ENCODE measurements at places on chromosomes 2 and 18.

- no peak for DNase-seq
These were observed 248.5 kb downstream of the PRKCE start for GRCh38 chr2:45899926-45900325.

DNA sequence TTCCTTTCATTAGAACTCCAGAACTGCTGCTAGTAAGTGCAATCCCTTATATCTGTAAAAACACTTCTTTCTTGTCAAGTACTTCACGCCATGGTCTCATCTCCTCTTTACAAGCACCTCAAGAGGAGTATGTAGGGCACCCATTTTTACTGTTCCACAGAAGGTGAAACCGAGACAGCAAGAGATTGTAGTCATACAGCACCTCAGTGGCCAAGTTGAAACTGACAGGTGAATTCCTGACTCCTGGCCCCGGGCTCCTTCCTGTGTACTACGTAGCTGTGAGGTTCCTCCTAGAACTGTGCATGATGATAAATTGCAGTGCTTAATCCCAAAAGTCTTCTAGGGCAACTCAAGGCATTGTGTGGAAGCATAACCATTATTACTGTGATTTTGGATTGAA is 131.5 kb upstream of the MEIS1 start:
- DNase-seq: no peak

DNA sequence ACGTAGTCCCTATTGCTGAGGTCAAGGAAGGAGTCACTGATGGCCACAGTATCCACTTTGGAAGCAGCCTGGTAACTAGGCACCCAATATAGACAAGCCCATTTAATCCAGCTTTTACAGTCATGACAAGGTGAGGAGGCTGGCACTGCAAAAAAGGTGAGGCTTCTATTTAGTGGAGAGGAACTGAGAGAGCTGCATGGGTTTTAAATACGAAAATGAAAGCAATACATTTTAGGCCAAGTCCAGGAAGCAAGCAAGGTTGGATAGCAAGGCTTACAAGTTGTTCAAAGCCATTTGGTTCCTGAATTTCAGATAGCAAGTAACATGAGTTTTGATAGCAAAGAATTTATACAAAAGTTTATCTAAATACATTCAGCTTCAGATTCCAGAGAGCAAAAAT is 80.4 kb downstream of the SGPP2 start:
- DNase-seq: no peak

GRCh38 chr2:44822174-44822573 is 119.3 kb upstream of the SIX3 start:
- no peak for DNase-seq

DNA sequence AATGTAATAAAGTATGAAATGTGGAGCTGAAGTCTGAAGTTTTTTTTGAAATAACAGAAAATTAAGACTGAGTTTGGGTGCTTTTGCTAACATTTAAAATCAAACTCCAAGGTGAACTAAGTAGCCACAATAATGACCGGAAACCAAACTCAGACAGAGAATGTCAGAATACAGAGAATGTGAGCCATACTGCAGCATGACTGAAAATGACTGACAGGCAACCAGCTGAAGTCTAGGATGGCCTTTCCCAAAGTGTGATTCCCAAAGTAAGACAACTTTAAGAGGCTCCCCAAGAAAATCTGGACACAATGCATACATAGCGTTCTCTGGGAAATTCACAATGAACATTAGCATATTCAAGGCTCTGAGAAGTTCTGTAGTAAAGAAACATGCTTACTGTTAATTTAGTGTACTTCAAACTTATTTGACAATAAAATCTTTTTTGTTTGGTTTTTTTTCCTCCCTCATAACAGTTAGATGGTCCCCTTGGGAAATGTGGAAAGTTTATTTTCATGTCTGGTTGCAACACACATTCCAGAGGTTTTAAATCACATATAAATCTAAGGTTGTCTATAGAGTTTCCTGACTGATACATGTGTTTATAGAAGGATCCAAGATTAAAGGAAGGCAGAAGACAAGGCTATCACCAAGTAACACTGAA is 28.6 kb downstream of the PLA2R1 start:
- no peak for DNase-seq

- DNase-seq: no peak
These were observed 50.4 kb upstream of the CTIF start for GRCh38 chr18:48488388-48488850.

DNA sequence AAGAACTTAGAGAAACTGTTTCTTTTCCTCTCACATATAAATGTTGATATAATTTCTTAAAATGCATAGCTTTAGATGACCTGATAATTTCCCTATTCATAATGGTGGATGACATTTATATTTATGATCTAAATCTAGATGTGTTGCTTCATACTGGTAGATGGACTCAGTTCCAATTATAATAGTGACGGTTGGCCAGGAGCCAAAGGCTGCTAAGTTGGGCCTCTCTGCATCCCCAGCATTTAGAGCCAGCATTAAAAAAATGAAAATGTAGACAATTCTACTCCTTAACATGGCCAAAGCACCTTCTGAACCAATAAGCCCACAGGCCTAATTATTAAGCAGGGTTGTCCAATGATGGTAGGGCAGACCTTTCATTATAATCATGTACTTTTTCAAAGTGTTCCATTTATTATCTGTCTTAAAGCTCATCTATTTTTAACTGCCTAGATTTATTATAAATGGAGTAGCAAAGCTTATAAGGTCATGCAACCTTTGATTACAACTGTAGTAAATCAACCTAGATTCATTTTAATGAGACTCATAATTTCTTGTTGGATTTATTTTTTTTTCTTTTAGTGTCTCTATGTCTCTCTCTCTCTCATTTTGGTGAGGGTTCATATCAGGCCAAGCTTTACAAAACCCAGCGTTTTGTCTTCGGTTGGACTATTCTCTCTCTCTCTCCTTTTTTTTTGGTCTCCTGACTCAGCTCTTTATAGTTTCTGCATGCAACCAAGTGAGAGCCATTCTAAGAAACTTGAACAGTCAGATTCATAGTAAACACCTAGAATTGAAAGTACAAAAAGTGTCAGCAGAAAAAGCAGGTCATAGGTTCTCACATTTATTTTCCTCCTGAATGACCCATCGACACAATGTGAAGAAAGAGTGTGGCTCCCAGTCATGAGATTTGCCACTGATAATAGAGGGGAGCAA is 2016.1 kb upstream of the PIK3C3 start:
- DNase-seq: no peak

DNA sequence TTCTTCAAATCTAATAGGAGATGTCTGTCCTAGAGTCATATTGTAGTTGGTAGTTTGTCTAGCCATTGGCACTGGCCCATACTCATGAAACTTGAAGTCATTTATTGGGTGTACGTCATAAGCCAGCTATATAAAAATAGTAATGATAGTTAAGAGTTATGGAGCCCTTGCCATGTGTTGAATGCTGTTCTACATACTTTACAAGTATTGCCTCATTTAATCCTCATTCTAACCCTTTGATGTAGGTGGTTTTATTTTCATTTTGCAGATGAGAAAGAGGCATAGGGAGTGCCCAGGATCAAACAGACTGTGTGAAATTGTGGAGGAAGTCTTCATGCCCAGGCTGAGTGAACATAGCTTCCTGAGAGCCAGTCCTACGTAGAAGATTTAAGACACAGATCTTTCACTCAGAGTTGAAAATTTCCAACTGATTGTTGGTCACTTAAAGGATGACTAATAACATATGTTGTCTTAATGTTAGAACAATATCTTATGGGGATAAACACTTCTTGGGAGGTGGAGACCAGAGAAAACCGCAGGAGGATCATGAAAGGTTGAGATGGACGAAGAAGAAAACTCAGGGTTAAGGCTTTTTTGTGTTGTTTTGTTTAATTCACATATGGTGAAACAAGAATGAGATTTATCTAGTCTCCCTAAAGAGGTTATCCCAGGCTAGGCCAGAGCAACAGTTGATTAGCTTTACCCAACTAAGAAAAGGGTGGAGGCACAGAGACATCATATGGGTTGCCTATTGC is 156.0 kb downstream of the CERS6 start:
- no peak for DNase-seq

- no peak for DNase-seq
These were observed 130.6 kb downstream of the ZEB2 start for GRCh38 chr2:144389151-144389929.

DNA sequence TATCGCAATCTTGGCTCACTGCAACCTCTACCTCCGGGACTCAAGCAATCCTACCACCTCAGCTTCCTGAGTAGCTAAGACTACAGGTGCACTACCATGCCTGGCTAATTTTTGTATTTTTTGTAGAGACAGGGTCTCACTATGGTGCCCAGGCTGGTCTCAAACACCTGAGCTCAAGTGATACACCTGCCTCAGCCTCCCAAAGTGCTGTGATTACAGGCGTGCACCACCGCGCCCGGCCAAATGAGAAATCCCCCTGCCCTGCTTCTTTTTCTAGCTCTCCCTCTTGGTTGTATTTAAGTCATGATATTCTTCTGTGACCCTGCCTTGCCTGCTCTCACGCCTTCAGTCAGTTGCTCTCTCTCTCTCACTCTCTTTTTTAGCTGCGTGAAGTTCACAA is 157.0 kb upstream of the SH3BP4 start:
- no peak for DNase-seq

DNA sequence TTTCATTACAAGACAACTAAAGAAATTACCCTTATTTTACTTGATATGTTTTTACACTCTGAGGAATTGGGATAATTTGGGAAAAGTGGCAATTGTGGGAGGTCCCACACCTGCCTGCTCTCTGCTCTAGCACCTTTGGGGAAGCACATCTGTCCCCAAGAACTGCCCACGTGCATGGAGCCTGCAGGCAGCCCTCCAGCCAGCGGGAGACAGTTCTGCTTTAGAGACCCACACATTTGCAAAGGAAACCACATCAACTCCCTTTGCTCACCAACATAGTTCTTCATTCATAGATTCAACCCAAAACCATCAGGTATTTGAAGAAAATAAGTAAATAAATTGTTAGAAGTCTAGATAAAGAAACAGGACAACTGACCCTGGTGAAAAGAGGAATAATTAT is 239.9 kb upstream of the ID2 start:
- no peak for DNase-seq

- no peak for DNase-seq
These were observed 136.5 kb downstream of the MAP4K4 start for GRCh38 chr2:101833890-101834523.

DNA sequence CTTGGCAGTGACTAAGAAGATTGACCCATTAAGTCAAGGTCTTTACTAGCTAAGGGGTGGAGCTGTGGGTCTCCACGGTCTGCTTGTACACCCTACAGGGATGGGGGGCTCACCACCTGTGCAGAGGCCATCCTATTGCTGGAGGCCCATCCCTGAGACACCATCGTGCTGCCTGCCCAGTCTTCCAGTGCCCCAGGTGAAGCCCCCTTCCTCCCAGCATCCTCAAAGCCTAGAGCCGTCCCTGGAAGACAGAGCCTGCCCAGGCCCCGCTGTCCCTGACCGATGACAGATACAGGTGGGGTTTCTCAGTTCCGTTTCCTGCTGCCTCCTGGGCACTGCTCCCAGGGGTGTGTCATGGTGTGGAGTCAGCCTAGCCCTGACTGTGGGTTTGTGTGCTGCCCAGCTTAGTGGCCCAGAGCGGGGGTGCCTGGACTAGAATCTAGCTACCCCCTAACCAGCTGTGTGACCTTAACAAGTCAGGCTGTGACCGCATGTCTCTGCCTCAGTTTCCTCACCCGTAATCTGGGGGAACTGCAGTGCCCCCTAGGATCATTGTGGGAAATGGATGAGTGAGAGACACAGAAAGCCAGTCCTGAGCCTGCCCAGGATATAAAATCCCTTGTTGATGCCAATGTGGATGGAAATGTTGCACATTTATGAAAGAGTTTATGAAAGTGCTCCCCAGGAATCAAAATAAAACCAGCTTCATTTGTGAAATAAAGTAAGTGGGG is 2.0 kb downstream of the OTOS start:
- no peak for DNase-seq

- DNase-seq: no peak
These were observed 31.1 kb upstream of the TRAPPC8 start for GRCh38 chr18:31973929-31974546.

GRCh38 chr2:233965032-233965603 is 47.9 kb downstream of the TRPM8 start:
- no peak for DNase-seq

DNA sequence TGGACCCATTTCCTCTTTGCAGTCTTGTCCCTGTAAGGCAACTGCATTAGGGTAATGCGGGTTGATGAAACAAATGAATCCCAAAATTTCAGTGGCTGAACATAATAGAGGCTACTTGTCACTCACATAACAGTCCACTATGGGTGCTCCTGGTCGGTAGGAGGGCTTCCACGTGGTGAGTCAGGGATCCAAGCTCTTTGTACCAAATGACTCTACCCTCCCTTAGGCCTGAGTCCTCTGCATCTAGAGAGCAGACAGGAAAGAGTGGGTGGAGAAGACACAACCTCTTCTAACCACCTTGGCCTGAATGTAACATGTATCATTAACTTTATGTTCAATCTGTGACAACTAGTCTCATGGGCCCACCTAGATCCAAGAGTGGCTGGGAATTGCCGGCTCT is 86.2 kb upstream of the HAAO start:
- no peak for DNase-seq

GRCh38 chr2:217797661-217798069 is 205.1 kb downstream of the TNS1 start:
- no peak for DNase-seq

DNA sequence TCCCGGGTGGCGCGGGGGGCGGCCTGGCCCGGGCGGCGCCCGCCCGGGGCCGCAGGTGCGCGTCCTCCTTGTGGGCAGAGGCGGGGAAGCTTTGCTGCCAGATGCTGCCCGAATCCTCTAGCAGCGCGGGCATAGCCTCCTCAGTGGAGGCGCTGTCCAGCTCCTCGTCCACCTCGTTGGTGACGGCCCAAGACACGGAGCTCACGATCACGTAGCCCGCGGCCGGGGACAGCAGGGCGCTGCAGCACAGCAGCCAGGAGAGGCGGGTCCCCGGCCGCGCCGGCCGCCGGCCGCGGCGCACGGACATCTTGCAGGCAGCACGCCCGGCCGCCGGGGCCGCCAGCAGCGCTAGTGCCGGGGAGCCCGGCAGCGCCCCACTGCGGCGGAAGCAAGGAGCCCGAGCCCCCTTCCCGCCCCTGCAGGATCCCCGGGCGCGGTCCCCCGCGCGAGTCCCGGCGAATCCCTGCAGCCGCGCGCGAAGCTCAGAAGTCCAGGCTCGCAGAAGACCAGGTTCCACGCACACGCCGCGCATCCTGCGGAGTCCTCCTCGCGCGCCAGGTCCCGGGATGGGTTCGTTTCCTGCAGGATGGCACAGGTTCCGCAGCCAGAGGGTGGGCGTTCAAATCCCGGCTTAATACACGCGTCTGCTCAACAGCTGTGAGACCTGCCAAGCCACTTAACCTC is at the start of gene CREG2:
Gene CREG2 (minus strand): TSS at position 353 of the 684 bp plus-strand sequence. CDS start 46 bp downstream, at position 307.
- peak; percentile 6 for DNase-seq

- DNase-seq: no peak
These were observed 16.9 kb downstream of the MYO7B start for GRCh38 chr2:127552336-127552735.

DNA sequence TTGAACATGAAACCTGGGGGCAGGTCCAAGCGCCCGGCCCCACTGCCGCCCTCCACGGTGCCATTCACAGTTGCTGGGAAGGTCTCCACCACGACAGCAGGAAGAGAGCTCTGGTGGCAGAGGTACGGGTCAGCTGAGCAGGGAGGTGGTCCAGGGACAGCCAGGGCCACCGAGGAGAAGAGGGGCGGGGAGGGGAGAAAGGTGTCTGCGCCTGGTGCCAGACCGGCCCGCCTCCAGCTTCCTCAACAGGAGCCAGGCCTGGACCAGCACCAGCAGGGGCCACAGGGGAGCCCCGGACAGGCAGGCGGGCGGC is 56.2 kb downstream of the BIN1 start:
- no peak for DNase-seq

GRCh38 chr2:72008608-72009007 is 139.1 kb downstream of the CYP26B1 start:
- DNase-seq: no peak
